Peyer's patch (tissue), 4 donors: ENCODE measurements at places on chromosomes 2 and 18.

- DNase-seq: no peak
Measured at GRCh38 chr2:128489526-128490273, 171.0 kb upstream of the HS6ST1 start.

DNA sequence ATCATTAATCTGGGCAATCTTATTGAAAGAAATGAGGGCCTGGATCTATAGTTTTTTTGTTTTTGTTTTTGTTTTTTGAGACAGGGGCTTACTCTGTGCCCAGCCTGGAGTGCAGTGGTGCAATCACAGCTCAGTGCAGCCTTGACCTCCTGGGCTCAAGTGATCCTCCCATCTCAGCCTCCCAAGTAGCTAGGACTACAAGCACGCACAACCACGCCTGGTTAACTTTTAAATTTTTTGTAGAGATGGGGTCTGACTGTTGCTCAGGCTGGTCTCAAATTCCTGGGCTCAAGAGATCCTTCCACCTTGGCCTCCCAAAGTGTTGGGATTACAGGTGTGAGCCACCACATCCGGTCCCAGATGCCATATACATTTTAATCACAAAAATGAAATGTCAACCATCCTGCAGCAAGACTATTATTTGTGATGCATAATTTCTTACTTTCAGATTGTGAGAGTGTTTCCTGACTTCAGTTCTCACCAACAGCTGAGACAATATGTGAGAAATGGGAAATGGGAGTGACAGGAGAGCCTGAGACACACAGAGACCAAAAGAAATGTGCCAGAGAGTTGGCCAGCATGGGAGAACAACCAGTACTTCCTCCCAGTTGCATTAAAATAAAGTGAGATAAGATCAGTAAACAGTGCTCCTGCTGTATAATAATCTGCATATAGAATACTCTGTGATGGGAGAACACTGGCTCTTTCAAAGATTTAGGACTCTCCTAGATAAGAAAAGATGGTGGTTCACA, 87.6 kb downstream of the METTL8 start:
- DNase-seq: no peak

DNA sequence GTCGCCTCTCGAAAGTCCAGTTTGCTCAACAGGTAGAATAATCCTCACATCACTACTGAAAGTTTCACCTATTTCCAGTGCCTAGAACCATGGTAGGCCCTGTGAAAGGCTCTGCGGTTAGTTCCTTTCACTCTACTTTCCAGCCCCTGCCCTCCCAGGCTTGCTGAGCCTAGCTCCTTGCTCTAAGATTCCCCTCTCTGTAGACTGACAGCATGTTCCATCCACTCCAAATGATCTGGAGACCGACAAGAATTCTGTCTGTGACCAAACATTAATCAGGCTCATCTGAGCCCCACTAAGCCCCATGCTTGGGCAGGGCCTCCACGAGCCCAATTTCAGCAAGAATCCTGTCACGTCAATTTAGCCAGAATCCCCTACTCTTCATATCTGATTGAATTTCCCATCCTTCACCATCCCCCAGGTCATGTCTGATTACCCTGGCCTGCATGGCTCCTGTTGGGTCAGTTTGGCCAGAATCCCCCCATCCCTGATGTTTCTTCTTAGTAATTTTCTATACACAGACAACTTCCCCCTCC, 307.0 kb downstream of the ALK start:
- no peak for DNase-seq

- no peak for DNase-seq
Measured at GRCh38 chr18:22171258-22172119, 2.1 kb downstream of the GATA6 start.

DNA sequence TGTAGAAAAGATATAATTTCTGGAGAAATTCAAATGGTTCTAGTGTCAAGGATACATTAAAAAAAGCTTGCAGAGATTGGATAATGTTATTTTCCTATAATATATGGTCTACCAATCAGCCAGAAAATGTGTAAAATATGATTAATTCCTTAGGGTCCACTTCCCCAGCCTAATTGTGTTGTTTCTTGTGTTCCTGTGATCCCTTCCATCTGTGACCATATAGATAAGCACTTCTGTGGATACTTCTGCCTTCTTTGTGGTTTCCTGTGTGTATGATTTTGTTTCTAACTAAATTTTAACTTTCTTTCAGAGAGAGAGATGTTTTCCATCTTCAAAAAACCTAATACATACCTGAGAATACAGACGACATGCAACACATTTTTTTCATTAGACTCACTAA, 367.1 kb upstream of the PIK3C3 start:
- no peak for DNase-seq

DNA sequence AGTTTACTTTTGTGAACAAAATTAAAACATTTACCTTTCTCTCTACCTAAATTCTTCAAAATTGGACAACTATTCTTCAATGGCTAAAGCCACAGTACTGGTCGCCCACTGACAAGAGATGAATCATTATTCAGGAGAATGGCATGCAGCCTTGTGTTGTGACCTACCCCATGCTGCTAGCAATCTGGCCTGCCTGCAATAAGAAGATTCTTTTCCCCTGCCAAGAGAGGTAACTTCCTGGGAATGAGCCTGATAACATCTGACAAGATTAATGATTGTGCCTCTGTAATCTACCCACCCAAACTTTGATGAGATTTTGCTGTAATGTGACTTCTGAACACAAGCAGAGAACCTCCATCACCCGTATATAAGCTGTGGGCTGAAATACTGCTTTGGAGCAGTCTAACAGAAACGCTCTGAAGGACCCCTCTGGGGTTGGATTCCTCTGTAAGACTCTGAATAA, 47.0 kb upstream of the ST3GAL5 start:
- DNase-seq: no peak

GRCh38 chr2:158963071-158963470, 5.4 kb upstream of the TANC1 start:
- no peak for DNase-seq
